ENCODE measurements at places on chromosomes 1 and 21.

GRCh38 chr1:175725684-175726083 lies 17.7 kb downstream of the TNR start:
- no peak for DNase-seq
- no peak overlapping the region for H3K27ac ChIP-seq
- no peak overlapping the region for H3K4me3 ChIP-seq
- no peaks in the 10 kb centered on the region for H3K27me3 ChIP-seq

DNA sequence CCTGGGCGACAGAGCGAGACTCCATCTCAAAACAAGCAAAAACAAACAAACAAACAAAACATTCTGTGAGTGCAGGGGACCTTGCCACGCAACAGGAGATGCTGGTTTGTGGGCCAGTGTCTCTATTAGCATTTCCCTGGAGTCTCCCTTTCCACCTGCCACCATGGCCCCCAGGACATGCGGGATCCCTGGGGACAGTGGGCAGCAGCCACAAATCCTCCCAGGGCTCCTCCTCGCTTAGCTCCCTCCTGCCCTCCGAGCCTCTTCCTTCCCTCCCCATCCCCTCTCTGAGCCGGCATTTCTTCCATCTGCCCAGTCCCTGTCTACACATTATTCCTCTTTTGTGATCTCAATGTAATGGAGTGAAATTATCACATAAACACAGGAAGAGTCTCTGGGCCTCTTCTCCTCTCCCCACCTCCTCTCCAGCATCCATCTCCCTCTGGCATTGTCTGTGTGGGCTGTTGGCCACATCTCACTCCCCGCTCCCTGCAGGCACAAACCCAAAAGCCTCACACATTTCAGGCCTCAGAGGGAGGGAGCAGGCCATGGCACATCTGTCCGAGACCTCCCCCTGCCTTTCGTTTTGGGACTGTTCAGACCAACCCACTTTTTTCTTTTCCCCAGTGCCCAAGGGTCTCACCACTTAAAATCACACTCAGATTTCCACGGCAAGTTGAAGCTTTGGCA lies 144.3 kb downstream of the MIS18A start:
- no peak for DNase-seq
- H3K36me3 ChIP-seq = no peaks in the 10 kb centered on the region
- H3K27ac ChIP-seq = no peak overlapping the region
- no peaks in the 10 kb centered on the region for H3K4me1 ChIP-seq
- H3K27me3 ChIP-seq = no peaks in the 10 kb centered on the region
- no peak overlapping the region for H3K4me3 ChIP-seq

GRCh38 chr1:243525085-243525487 lies 269.2 kb downstream of the SDCCAG8 start:
- H3K27me3 ChIP-seq = no peaks in the 10 kb centered on the region
- peaks cover 15% of the 10 kb centered on the region for H3K4me1 ChIP-seq
- H3K36me3 ChIP-seq = peaks cover 5% of the 10 kb centered on the region
- DNase-seq = no peak

GRCh38 chr1:244919320-244920282 lies 55.3 kb upstream of the HNRNPU start:
- H3K27me3 ChIP-seq = no peaks in the 10 kb centered on the region
- H3K4me3 ChIP-seq = peak overlapping the region; percentile 53
- peaks cover 10% of the 10 kb centered on the region for H3K4me1 ChIP-seq
- H3K27ac ChIP-seq = no peak overlapping the region

DNA sequence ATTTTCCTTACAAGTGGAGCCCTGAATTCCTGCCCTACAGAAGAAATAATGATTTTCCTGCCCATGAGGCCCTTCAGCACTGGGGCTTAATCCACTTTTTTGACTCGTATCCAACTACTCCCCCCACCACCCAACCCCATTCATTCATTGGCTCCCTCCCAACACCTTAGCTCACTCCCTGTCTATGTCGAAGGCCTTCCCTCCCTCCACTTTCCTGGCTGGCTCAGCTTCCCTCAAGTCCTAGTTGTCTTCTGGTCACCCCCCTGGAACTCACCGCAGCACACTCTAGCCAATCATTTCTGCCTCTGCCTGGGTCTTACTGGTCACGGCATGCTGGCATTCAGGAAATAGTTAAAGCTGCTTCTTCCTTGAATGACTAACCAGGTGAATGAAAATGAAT lies 118.9 kb downstream of the PGBD5 start:
- H3K36me3 ChIP-seq = no peaks in the 10 kb centered on the region
- H3K27me3 ChIP-seq = no peaks in the 10 kb centered on the region
- H3K4me3 ChIP-seq = no peak overlapping the region
- H3K27ac ChIP-seq = no peak overlapping the region
- peaks cover 3% of the 10 kb centered on the region for H3K4me1 ChIP-seq

GRCh38 chr1:24927473-24927872 lies 2.6 kb downstream of the RUNX3 start:
- no peaks in the 10 kb centered on the region for H3K36me3 ChIP-seq
- H3K4me3 ChIP-seq = no peak overlapping the region
- H3K27me3 ChIP-seq = no peaks in the 10 kb centered on the region
- no peak for DNase-seq

DNA sequence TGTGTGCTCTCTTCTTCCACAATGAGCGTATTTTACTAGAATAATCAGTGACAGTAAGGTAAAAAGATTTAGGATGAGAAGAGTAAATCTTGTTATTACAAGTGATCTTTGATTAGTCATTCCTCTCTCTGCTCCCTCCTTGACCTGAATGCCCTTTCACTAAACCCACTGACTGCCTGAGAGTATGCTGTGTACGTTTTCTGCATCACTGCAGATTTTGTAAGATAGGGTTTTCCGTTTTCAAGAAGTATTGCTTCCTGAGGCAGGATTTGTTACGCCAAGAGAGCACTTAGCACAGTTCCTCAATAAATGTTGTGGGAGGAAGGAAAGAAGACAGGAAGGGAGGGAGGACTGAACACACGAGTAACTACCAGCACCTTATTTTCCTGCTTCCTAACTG lies 7.7 kb upstream of the LAMB3 start:
- no peaks in the 10 kb centered on the region for H3K36me3 ChIP-seq
- peaks cover 3% of the 10 kb centered on the region for H3K27me3 ChIP-seq
- no peak for DNase-seq
- no peak overlapping the region for H3K4me3 ChIP-seq
- H3K4me1 ChIP-seq = no peaks in the 10 kb centered on the region

GRCh38 chr1:163668472-163668871 lies 346.7 kb downstream of the NUF2 start:
- no peak overlapping the region for H3K4me3 ChIP-seq
- no peak overlapping the region for H3K27ac ChIP-seq
- H3K4me1 ChIP-seq = no peaks in the 10 kb centered on the region
- no peaks in the 10 kb centered on the region for H3K27me3 ChIP-seq
- DNase-seq = no peak
- no peaks in the 10 kb centered on the region for H3K36me3 ChIP-seq

DNA sequence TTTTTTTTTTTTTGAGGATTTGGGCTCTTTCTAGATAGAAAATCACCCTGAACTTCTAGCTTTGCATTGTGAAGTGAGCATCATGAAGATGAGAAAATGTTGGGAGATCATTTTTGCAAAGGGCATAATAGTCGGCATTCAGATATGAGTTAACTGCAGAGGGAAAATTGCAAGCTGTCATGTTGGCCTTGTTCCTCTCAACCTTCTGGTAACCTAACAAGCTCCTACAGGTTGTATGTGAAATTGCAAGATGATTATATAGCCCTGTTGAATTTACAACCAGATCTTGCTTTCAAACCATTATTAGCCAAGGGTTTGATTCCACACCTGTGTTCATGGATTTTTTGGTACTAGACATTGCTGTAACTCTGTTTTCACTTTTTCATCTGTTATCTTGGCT lies 2.2 kb downstream of the ELOA start:
- no peak for DNase-seq
- H3K27ac ChIP-seq = no peak overlapping the region
- no peak overlapping the region for H3K4me3 ChIP-seq
- peaks cover 5% of the 10 kb centered on the region for H3K36me3 ChIP-seq

DNA sequence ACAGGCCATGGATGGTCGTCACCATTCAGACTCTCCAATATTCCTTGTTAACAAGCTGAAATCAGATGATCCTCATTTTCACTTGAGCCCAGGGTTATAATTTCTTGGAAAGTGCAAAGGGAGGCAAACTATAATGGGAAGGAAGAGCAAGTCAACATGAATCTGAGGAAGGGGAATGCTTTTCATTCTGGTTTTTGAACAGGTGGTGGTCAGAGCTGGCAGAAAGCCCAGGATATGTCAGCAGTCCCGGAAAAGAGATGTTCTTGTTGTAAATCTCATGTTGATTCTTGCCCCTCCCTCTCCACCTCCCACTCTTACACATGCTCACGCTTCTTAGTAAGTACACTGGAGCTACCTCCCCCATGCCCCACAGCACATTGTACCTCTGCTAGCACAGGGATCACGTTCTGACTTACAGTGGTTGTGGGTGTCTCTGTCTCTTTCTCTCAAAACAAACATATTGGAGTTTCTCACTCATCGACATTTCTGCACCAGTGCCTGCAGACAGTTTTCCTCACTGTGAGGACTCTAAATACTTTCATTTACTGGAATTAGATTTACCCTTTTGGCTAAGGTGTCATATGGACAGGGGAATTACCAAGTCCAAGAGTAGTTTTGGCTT lies 77.6 kb downstream of the XCL2 start:
- no peak for DNase-seq
- no peaks in the 10 kb centered on the region for H3K36me3 ChIP-seq
- H3K4me1 ChIP-seq = no peaks in the 10 kb centered on the region
- no peak overlapping the region for H3K4me3 ChIP-seq
- H3K27ac ChIP-seq = no peak overlapping the region
- H3K27me3 ChIP-seq = no peaks in the 10 kb centered on the region

- no peak for DNase-seq
- H3K27me3 ChIP-seq = no peaks in the 10 kb centered on the region
- H3K4me3 ChIP-seq = no peak overlapping the region
- H3K4me1 ChIP-seq = no peaks in the 10 kb centered on the region
- no peak overlapping the region for H3K27ac ChIP-seq
Measured at GRCh38 chr1:175708787-175709186, 34.6 kb downstream of the TNR start.

GRCh38 chr1:166484871-166485270 lies 318.1 kb upstream of the FAM78B start:
- no peak overlapping the region for H3K27ac ChIP-seq
- H3K36me3 ChIP-seq = no peaks in the 10 kb centered on the region
- DNase-seq = no peak
- no peak overlapping the region for H3K4me3 ChIP-seq
- H3K27me3 ChIP-seq = no peaks in the 10 kb centered on the region
- no peaks in the 10 kb centered on the region for H3K4me1 ChIP-seq

DNA sequence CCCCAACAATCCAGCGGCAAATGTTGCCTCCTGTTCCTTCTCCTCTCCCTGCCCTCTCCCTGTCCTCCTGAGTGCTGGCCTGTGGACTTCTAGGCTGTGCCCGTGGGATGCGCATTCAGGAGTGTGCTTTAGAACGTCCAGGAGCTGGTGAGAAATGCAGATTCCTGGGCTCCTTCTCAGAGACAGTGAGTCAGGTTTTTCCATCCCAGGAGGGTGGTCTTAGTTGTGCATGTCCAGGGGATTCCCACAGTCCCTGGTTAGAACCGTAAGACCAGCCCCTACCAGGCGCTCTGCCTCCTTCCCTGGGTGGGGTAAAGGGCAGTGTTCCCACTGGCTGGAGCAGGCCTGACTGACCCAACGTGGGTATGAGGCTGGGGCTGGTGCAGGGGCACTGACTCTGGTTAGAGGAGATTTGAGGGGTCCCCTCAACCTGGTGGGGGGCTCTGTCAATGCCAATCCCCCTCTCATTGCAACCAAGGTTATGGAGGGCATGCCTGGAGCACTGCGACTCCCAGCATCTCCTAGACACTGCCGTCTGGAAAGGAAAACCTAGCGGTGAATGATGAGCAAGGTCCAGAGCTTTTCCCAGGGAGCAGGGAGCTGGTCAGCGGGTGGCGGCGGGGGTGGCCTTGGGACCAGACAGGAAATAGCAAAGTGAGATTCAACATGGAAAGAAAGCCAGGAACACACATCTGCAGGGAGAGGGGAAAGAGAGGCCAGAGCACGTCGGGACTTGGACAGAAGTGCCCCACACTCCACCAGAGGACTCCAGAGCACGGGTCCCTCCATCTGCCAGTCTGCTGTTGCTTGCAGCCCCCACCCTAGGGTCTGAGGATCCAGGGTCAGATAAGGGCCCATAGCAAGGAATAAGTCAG lies 38.5 kb downstream of the HSPG2 start:
- H3K27ac ChIP-seq = peak overlapping the region; percentile 97
- peak; percentile 43 for DNase-seq
- H3K36me3 ChIP-seq = peaks cover 19% of the 10 kb centered on the region
- peaks cover 95% of the 10 kb centered on the region for H3K4me1 ChIP-seq
- H3K4me3 ChIP-seq = no peak overlapping the region
- H3K27me3 ChIP-seq = no peaks in the 10 kb centered on the region

DNA sequence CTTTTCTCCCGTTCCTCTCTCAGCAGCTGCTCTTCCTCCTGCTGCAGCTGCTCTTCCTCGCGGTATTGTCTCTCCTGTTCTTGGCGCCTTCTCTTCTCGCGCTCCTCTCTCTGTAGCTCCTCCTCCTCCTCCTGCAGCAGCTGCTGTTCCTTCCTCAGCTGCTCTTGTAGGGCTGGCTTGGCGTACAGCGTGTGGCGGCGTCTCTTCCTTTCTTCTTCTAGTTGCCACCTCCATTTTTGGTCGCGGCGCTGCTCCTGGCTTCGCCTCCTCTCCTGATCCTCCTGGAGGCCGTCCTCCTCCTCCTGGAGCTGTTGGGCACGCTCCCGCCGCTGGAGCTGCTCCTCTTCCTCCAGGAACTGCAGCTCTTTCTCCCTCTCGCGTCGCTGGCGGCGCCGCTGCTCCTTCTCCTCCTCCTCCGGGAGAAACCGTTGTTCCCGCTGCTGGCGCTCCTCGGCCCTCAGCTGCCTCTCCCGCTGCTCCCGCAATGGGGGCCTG lies 4.8 kb downstream of the TCHH start:
- H3K4me3 ChIP-seq = peak overlapping the region; percentile 58
- H3K4me1 ChIP-seq = peaks cover 42% of the 10 kb centered on the region
- H3K36me3 ChIP-seq = no peaks in the 10 kb centered on the region
- DNase-seq = no peak
- H3K27me3 ChIP-seq = no peaks in the 10 kb centered on the region

DNA sequence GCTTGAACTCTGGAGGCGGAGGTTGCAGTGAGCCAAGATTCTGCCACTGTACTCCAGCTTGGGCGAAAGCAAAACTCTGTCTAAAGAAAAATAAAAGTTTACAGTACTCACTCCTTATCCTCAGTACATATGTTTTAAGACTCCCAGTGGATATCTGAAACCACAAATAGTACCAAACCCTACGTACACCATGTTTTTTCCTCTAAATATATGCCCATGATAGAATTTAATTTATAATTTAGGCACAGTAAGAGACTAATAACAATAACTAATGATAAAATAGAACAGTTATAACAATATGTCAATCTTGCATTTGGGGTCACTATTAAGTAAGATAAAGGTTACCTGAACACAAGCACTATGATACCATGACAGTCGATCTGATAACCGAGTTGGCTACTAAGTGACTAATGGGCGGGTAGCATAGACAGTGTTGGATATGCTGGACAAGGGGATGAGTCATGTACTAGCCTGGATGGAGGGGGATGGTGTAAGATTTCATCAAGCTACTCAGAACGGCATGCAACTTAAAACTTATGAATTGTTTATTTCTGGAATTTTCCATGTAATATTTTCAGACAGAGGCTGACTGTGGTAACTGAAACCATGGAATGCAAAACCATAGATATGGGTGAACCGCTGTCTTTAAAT lies 43.7 kb downstream of the ST7L start:
- H3K4me3 ChIP-seq = no peak overlapping the region
- H3K36me3 ChIP-seq = peaks cover 56% of the 10 kb centered on the region
- no peaks in the 10 kb centered on the region for H3K4me1 ChIP-seq
- DNase-seq = no peak
- H3K27ac ChIP-seq = no peak overlapping the region
